Ovary (tissue), 10 donors: ENCODE measurements at places on chromosomes 3 and 15.

GRCh38 chr3:17013571-17013970 lies 128.8 kb downstream of the PLCL2 start:
- no peak overlapping the region for H3K4me3 ChIP-seq
- H3K27me3 ChIP-seq: no peaks in the 10 kb centered on the region
- no peaks in the 10 kb centered on the region for H3K36me3 ChIP-seq
- no peak for DNase-seq
- peaks cover 2% of the 10 kb centered on the region for H3K4me1 ChIP-seq
- no peak overlapping the region for H3K27ac ChIP-seq

DNA sequence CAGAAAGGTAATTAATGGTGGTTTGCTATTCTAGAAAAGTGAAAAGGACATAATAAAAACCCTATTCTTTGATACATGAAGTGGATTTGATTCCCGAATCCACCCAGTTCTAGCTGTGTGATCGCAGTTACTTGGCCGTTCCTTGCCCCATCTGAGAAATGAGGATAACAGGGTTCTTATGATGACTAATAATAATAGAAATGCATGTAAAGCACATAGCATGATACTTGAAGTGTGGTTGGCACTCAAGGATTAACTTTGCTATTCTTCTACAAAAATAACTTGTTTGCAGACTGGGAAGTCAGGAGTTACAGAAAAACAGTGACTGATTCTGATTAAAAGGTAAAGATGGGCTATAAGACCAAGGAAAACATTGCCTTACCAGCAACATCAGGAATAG lies 26.8 kb downstream of the PARL start:
- no peaks in the 10 kb centered on the region for H3K27me3 ChIP-seq
- no peaks in the 10 kb centered on the region for H3K36me3 ChIP-seq
- DNase-seq: no peak
- no peak overlapping the region for H3K27ac ChIP-seq

DNA sequence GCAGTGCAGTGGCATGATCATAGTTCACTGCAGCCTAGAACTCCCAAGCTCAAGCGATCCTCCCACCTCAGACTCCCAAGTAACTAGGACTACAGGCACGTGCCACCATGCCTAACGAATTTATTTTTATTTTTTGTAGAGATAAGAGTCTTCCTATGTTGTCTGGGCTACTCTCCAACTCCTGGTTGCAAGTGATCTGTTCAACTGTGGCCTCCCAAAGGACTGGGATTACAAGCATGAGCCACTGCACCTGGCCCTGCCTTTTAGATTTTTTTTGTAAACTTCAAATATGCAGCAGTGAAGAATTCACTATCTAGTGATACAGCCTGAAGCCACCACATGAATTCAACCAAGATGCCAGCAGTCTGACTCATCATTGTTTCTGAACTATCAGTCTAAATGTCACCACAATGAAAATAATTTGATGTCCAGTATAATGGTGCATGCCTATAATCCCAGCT lies 32.7 kb downstream of the UBXN7 start:
- no peak overlapping the region for H3K4me3 ChIP-seq
- DNase-seq: no peak
- H3K4me1 ChIP-seq: no peaks in the 10 kb centered on the region
- no peaks in the 10 kb centered on the region for H3K27me3 ChIP-seq

GRCh38 chr3:156641618-156641975 lies 32.8 kb upstream of the TIPARP start:
- no peaks in the 10 kb centered on the region for H3K36me3 ChIP-seq
- H3K27ac ChIP-seq: no peak overlapping the region
- no peak overlapping the region for H3K4me3 ChIP-seq
- no peaks in the 10 kb centered on the region for H3K27me3 ChIP-seq

DNA sequence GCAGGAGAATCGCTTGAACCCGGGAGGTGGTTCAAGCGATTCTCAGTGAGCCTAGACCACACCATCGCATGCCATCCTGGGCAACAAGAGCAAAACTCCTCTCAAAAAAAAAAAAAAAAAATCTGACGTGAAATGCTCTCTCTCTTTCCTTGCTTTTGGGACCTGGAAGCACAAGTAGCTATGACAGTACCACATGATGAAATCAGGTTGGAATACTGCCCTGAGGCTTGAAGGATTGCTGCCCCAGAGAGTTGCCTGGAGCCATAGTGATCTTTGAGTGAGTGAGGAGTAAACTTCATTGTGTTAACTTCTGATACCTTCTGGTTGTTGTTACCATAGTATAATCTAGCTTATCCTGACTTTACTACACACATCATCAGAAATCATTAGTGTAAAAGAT lies 23.3 kb downstream of the AKAP13 start:
- no peaks in the 10 kb centered on the region for H3K36me3 ChIP-seq
- H3K27ac ChIP-seq: no peak overlapping the region
- no peak overlapping the region for H3K4me3 ChIP-seq
- no peaks in the 10 kb centered on the region for H3K27me3 ChIP-seq
- no peak for DNase-seq

DNA sequence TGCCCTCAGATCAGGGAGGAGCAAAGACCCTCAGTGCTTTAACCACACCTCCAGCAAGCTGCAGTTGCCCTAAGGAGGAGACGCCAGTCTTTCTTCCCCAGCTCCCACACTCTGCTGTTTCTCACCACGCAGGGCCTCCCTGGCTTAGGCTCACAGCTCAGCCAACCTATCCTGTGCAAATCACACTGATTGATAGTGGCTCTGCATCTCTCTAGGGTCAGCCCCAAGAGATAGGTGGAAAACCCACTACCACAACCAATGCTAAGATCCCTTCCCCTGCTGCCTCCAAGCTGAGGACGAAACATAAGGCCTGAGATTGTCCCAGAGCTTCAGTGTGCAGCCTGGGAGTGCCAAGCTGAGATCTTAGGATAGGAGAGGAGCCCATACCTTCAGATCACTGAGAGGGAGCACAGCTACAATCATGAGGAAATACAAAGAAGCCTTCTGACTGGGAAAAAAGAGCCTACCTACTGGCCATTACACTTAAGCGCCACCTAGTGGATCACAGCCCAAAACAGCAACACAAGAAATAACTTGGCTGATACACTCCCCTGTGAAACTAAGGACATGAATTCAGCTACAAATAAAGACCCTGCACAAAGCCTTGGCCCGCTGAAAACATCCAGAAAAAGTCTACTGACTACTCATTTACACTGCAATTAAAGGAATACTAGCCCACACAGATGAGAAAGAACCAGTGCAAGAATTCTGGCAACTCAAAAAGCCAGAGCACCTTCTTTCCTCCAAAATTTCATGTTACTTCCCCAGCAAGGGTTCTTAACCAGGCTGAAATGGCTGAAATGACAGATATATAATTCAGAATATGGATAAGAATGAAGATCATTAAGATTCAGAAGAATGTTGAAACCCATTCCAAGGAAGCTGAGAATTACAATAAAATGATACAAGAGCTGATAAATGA lies 271.5 kb upstream of the DCBLD2 start:
- no peaks in the 10 kb centered on the region for H3K4me1 ChIP-seq
- H3K4me3 ChIP-seq: no peak overlapping the region
- H3K36me3 ChIP-seq: no peaks in the 10 kb centered on the region
- no peaks in the 10 kb centered on the region for H3K27me3 ChIP-seq

GRCh38 chr3:136658946-136659682 lies 93.1 kb downstream of the STAG1 start:
- DNase-seq: no peak
- no peak overlapping the region for H3K27ac ChIP-seq
- H3K4me1 ChIP-seq: no peaks in the 10 kb centered on the region
- no peaks in the 10 kb centered on the region for H3K36me3 ChIP-seq
- no peak overlapping the region for H3K4me3 ChIP-seq

DNA sequence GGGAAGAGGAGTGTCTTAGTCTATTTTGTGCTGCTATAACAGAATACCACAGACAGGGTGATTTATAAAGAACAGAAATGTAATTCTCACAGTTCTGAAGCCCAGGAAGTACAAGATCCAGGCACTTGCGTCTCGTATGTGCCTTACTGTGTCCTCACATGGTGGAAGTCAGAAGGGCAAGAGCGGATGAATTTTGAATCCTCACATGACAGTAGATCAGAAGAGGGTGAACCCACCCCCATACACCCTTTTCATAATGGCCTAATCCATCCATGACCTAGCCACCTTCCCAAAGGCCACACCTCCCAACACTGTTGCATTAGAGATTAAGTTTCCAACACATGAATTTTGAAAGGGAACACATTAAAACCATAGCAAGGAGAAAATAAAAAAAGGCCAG lies 18.7 kb upstream of the ANXA2 start:
- no peaks in the 10 kb centered on the region for H3K36me3 ChIP-seq
- no peaks in the 10 kb centered on the region for H3K27me3 ChIP-seq
- H3K27ac ChIP-seq: no peak overlapping the region
- DNase-seq: no peak
- H3K4me3 ChIP-seq: no peak overlapping the region

- H3K27me3 ChIP-seq: no peaks in the 10 kb centered on the region
- H3K4me1 ChIP-seq: peaks cover 2% of the 10 kb centered on the region
- no peak overlapping the region for H3K27ac ChIP-seq
- peak overlapping the region; percentile 38 for H3K4me3 ChIP-seq
- no peak for DNase-seq
- no peaks in the 10 kb centered on the region for H3K36me3 ChIP-seq
These were observed 335.1 kb upstream of the THRB start for GRCh38 chr3:24829629-24830229.
